Stimulated activated CD4-positive, alpha-beta T cell treated with anti-CD3 and anti-CD28 coated beads, Interleukin-4, amount 100 ng/mL, for 48 hours (primary cell): ENCODE measurements at places on chromosomes 3 and 15.

DNA sequence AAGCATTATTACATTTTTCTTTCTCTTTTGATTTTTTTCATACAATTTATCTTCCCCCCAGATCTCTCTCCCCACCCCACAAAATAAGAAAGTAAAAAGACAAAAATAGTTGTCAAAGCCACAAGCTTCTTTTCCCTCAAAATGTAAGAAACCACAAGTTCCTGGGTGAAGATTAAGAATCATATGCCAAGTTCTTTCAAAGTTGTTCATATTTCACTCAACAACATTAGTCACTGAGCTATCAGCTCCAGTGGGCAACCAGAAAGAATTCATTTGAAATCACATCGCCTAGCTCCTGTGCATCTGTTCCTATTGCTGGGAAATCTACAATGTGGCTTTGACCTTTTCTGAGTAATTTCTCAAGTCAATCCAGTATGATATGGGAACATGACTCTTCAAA is 681.6 kb upstream of the ARPP21 start:
- DNase-seq = no peak

- DNase-seq = no peak
Observed at GRCh38 chr15:66110864-66111263, 142.7 kb downstream of the MEGF11 start.

- DNase-seq = peak; percentile 27
Observed at GRCh38 chr3:197458179-197458707, 97.5 kb downstream of the BDH1 start.

GRCh38 chr3:184525337-184526087 is 36.1 kb upstream of the EPHB3 start:
- DNase-seq = no peak

- no peak for DNase-seq
Observed at GRCh38 chr3:135451037-135451785, 514.3 kb upstream of the PPP2R3A start.

DNA sequence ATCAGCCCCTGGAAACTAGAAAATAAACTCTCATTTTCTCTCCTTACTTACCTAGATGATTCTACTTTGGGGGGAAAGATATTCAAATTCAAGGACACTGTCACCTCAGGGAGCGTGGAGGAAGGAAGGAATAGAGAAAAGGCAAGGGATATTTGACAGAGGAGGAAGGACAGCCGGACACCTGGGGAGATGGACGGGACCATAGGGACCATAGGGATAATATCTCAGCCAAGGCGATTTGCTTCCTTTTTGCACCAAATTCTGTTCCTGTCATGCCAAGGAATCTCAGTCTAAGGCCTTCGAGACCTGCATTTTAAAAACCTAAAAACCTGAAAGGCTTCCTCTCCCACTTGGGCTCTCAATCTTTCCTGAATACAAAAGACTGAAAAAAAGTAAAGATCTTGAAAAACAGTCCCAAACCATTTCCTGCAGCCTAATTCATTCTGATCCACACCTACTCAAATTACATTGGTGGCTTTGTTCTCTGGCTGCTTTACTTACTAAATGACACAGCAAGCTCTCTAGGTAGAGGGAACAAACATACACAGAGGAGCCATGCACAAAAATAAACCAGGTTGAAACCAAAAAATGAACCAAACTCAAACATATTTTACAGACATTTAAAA is 73.9 kb upstream of the SLC24A5 start:
- no peak for DNase-seq

DNA sequence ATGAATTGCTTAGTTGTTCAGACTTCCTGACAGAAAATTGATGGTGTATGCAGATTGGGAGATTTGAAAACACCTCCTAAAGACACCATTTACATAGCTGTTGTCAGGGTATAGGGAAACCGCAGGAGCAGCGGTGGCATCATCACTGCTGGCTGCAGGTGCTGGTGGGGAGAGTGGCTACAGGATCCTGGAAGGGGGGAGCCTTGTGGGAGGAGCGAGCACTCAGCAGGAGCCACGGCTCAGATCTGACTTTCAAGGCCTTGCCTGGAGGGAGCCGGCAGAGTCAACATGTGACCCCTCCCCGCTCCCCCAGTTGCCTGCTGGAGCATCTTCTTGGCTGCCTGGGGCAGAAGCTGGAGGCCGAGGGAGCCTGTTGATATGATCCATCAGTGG is 26.1 kb downstream of the EDEM1 start:
- no peak for DNase-seq

DNA sequence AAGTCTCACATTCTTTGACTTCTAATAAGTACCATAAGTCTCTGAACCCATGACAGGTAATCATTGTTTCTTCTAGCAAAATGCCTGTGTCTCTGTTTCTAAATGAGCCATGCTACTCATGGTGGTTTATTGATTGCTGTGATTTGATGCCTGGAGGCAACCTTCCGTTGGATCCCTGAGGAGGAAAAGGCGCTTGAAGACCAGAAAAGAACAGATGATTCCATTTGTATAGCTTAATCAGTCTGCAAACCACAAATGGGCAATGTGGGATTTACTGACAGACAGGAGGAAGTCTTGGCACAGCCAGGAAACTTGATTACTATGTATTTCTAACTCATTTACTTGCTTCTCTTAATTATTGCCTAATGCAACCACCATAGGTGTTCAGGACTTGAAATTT is 103.1 kb upstream of the MRPL3 start:
- no peak for DNase-seq

DNA sequence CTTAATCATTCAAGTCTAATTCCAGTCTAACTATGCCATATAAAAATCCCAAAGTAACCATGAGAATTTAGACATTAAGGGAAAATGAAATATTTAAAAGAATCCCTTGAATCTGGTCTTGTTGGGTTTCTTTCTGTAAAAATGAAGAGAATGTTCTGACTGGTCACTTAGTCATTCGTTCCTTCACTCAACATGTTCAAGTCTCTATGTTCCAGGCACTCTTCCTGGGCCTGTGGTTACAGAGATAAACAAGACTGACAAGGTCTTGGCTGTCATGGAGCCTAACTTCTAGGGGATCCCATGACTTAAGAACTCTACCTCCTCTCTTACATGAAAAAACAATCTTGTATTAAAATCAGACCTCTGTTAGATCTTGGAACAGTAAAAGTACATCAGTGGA is 638.6 kb upstream of the TBL1XR1 start:
- DNase-seq = no peak

GRCh38 chr3:80767604-80768003 is 993.8 kb downstream of the GBE1 start:
- no peak for DNase-seq

GRCh38 chr15:37135225-37135624 is 34.9 kb upstream of the MEIS2 start:
- no peak for DNase-seq

- DNase-seq = no peak
Observed at GRCh38 chr15:39789736-39790135, 7.1 kb upstream of the FSIP1 start.

DNA sequence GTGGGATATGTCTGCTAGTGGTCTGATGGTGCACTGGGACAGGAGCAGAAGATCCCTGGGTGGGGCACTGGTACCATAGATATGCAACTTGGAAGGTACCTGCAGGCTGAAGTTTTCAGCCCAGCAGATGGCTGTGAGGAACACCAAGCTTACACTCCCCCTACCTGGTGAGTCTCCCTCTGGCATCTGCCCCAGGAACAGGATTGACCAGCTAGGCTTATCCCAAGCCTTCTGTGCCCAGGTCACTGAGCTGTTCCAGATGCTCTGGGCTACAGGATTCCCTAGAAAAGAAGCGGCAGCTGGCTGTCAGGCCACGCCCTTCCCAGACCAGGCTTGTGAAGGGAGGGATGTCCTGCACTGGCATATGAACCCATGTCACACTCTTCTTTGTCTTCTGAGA is 1130.0 kb downstream of the NAALADL2 start:
- no peak for DNase-seq

GRCh38 chr3:45612138-45612537 is 17.6 kb downstream of the LIMD1 start:
- no peak for DNase-seq

- no peak for DNase-seq
Observed at GRCh38 chr15:96756146-96756545, 425.6 kb downstream of the NR2F2 start.

DNA sequence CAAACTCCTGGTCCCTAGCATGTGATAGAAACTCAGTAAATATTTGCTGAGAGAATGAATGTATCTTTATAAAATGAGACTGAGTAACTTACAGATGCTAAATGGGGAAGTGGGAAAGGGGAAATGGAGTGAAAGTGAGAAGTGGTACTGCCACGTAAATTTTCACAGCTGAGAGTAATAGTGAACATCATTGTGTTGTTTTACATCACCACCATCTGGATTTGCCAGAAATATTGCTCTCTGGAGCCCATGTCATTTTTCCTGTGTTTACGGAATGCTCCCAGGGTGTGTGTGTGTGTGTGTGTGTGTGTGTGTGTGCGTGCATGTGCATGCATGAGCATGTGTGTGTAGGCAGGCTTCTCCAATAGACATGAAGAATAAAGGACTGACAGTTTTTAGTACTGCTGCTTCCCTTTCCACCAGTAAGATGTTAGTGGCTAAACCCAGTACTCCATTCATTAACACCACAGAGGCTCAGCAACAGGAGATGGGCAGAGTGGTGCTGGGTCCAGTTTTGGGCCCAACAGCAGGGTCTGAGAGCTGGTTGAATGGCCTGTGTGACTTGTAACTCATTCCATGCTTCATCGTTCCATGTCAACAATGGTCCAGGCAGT is 57.3 kb downstream of the DIPK2A start:
- no peak for DNase-seq

GRCh38 chr3:36501616-36502015 is 121.3 kb downstream of the STAC start:
- DNase-seq = no peak

- no peak for DNase-seq
Observed at GRCh38 chr15:42940527-42940926, 19.9 kb upstream of the TTBK2 start.

- DNase-seq = no peak
Observed at GRCh38 chr3:146221276-146221675, 29.6 kb downstream of the PLSCR4 start.

- DNase-seq = no peak
Observed at GRCh38 chr3:180749796-180750195, 70.5 kb upstream of the CCDC39 start.

- DNase-seq = no peak
Observed at GRCh38 chr15:22808761-22809280, 22.4 kb downstream of the NIPA1 start.

DNA sequence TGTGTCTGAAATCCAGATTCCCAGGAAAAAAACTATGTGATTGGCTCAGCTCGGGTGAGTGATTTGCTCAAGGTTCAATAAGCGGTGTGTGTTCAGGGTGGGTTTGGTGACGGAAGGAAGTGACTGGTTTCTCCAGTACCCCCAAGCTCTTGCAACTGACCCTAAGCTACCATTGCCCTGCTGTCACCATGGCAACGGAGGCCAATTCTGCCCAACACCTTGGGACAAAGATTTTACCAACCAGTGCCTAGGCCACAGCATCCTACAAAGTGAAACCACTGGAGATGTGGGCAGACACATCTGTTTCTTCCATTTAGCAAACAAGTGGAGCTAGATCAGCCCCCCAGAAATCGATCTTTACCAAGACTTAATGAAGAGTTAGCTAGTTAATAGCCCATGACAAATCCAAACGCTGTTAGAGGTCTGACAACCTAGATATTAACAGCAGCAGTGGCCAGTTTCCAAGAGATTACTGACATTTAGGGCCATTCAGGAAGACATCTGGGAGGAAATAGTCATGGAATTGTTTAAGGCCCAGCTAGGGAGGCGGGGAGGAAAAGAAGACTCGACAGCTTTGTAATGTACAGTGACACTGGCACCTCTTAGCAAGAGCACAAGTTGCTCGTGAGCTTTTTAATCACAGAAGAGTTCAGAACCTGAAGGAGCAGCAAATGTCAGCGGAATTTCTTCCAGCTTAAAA is 195.9 kb downstream of the SLCO3A1 start:
- DNase-seq = no peak

DNA sequence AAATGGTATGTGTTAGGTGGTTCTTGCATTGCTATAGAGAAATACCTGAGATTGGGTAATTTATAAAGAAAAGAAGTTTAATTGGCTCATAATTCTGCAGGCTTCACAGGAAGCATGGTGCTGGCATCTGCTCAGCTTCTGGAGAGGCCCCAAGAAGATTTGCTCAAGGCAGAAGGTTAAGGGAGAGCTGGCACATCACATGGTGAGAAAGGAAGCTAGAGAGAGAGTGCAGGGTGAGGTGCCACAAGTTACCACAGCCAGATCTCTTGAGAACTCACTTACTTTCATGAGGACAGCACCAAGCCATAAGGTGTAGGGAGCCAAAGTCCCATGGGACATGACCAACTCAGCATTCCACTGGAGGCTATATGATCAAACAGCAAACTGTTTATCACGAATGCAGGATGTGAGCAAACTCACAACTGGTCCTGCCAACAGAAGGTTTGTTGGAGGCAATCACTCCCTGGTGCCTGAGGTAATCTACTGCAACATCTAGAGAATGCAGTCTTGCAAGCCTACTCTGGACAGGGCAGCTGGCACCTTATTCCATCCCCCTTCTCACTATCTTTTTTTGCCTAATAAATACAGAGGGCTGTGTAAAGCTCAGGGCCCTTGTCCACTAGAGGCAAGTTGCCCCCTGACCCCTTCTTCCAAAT is 28.1 kb upstream of the CCR2 start:
- DNase-seq = no peak

DNA sequence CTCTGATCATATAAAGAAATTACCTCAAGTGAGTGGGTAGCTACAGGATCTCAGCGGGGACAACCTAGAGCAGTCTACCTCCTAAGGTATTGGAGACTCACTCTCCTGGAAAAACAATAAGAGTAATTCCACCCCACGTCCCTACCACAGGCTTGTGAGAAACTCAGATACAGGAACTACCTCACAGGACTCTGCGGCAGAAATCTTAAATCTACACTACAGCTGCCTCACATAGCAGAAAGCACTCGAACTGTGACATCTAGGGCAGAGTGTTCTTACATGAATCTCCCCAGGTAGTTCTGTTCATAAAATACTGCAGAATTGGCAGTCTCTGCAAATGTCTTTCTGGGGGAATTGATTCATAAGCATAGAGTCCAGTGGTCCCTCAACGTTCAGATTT is 382.9 kb upstream of the IL12A start:
- DNase-seq = no peak

DNA sequence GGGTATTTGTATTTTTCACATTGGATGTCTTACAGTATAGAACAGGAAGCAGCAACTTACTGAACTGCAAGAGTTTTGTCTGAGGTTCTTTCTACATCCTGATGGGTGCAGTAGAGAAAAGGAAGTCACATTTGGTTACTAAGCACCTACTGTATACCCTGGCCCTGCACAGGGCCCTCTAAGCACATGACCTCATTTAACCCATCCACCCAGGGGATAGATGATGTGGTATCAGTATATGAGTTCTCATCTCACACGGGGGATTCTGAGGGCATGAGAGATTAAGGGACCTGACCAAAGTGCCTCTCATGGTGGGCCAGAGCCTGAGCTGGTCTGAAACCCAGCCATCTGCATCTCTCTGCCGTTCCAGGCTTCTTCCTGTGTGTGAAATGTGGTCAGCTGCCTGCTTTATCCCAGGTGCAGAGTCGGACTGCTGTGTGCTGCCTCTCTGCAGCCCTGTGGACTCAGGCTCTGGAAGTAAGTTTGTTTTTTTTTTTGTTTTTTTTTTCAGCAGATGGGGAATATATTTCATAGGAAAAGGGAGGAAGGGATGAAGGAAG is 17.9 kb downstream of the SLC6A11 start:
- no peak for DNase-seq
